ENCODE measurements at places on chromosomes 4 and X. TPM values are rescaled to one million over a fixed set of nuclear protein-coding genes. Genes with fewer than 3 reads are reported as not detected.

The BRS3 gene
- not detected for polyA plus RNA-seq

The ALAS2 gene
- not detected for polyA plus RNA-seq

The DCX gene
- not detected for polyA plus RNA-seq

The GAGE12J gene
- not detected for polyA plus RNA-seq

The GAGE13 gene
- not detected for polyA plus RNA-seq

The SUPT20HL2 gene
- not detected for polyA plus RNA-seq

The IQCM gene
- not detected for polyA plus RNA-seq

The DHX15 gene
- 53.4 TPM for polyA plus RNA-seq

The AADAT gene
- 4.6 TPM for polyA plus RNA-seq

The SLC49A3 gene
- polyA plus RNA-seq = 12.6 TPM

The KLHL4 gene
- 0.49 TPM for polyA plus RNA-seq

The ENPEP gene
- 83.2 TPM for polyA plus RNA-seq

The MAGEC1 gene
- not detected for polyA plus RNA-seq

The TGIF2LX gene
- not detected for polyA plus RNA-seq

The SH3D19 gene
- 13.6 TPM for polyA plus RNA-seq

The SSX4B gene
- not detected for polyA plus RNA-seq

The CENPVL2 gene
- polyA plus RNA-seq = not detected

The PCSK1N gene
- polyA plus RNA-seq = 331 TPM

The MAP7D2 gene
- 3.6 TPM for polyA plus RNA-seq

The F8 gene
- polyA plus RNA-seq = 15.1 TPM

The VAMP7 gene
- polyA plus RNA-seq = 32.5 TPM

The BEX2 gene
- 130 TPM for polyA plus RNA-seq

The CLDN22 gene
- polyA plus RNA-seq = 0.39 TPM

The PHOX2B gene
- polyA plus RNA-seq = not detected

The TMSB15B gene
- 1.7 TPM for polyA plus RNA-seq

The LANCL3 gene
- polyA plus RNA-seq = 0.30 TPM

The SMC1A gene
- 6.2 TPM for polyA plus RNA-seq

The NDUFB11 gene
- polyA plus RNA-seq = 215 TPM

The SHOX gene
- not detected for polyA plus RNA-seq

The TRIM61 gene
- 0.30 TPM for polyA plus RNA-seq

The KLF8 gene
- 6.1 TPM for polyA plus RNA-seq

The PF4V1 gene
- polyA plus RNA-seq = not detected

The TLL1 gene
- polyA plus RNA-seq = 0.28 TPM

The IL2RG gene
- polyA plus RNA-seq = 3.1 TPM

The TEX13A gene
- not detected for polyA plus RNA-seq

The TXLNG gene
- polyA plus RNA-seq = 5.9 TPM

The SHROOM3 gene
- polyA plus RNA-seq = 5.5 TPM

The PIR gene
- polyA plus RNA-seq = 36.5 TPM

Data from kidney (tissue), 22 donors.